COR-L47 (cell line): ENCODE measurements at places on chromosomes 12 and 14.

- peak; percentile 24 for DNase-seq
Observed at GRCh38 chr12:102816816-102817434, 100.1 kb downstream of the PAH start.

- DNase-seq, result no peak
Observed at GRCh38 chr14:77148510-77149231, 7.1 kb upstream of the ZDHHC22 start.

GRCh38 chr12:129687731-129688130 is 216.1 kb downstream of the TMEM132D start:
- DNase-seq, result no peak

- DNase-seq, result peak; percentile 39
Observed at GRCh38 chr12:75900226-75900625, 131.3 kb downstream of the PHLDA1 start.

DNA sequence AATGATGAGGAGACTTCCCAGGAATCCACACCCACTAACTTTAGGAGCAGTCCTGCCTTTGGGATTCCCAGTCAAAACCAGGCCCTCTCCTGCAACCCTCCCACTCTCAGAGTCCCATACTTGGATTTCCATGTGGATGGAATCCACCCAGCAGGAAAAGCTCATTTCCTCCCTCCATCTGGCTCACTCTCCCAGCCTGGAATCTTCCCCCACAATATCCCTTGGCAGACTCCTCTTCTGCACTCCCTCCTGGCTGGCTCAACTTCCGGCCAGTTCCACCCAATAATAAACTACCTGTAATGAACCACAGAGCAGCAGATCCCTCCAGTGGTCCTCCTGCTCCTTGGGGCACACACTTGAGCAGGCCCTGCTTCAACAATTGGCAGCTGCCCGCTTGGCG is 102.8 kb upstream of the EGLN3 start:
- no peak for DNase-seq

GRCh38 chr12:109827566-109828550 is 5.3 kb downstream of the TRPV4 start:
- no peak for DNase-seq

- no peak for DNase-seq
Observed at GRCh38 chr12:42923156-42923555, 333.6 kb upstream of the PRICKLE1 start.

DNA sequence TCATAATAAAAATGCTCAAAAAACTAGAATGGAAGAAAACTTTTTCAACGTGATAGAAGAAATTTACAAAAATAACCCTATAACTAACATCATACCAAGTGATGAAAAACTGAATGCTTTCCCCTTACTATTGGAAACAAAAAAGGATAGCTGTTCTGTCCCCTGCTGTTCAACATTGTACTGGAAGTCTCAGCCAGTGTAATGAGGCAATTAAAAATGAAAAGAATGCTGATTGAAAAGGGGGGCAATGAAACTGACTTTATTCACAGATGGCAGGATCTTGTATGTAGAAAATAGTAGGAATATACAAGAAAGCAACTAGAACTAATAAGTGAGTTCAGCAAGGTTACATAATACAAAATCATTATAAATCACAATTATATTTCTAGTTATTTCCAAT is 337.9 kb upstream of the KITLG start:
- DNase-seq, result no peak

GRCh38 chr14:104953097-104953496 is 25.1 kb downstream of the AHNAK2 start:
- DNase-seq, result no peak

DNA sequence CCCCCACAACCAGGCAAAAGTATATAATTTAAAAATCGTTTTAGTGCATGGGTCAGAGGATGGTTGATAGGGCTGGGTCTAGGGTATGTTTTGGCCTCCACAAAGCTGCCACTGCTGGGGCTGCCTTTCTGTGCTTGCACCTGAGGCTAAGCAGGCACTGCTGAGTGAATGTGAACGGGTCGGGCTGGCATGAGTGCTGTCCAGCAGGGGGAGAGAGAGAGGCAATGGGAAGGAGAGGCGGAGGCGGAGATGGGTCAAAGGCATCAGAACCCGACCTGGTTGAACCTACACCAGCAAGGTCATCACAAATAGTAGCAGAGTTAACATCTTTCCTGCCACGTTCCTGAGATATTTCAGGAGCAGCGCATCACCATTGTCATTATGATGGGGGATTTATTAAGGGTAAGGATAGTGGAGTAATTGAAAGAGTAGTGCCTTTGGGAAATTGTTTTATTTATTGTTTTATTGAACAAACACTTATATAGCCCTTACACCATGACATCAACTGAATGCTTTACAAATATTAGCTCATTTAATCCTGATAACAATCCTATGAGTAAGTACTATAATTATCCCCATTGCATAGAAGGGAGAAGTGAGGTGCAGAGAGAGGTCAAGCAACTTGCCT is 5.8 kb upstream of the NRXN3 start:
- DNase-seq, result peak; percentile 16

DNA sequence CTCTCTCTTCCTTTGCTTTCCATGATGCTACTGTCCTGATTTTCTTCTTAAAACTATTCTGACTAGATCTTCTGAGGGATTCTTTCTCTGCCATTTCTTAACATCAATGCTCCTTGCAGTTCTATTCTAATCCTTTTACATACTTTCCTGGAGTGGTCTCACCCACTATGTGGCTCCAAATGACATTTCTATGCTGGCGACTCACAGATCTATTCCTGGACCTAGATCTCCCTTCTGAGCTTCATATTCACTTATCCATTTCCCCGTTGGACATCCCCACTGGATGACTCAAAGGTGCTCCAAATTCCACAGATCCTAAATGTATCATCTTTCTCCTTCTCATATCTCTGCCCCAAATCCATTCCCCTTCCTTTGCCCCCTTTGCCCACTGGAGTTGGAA is 4.1 kb downstream of the TEP1 start:
- DNase-seq, result no peak

DNA sequence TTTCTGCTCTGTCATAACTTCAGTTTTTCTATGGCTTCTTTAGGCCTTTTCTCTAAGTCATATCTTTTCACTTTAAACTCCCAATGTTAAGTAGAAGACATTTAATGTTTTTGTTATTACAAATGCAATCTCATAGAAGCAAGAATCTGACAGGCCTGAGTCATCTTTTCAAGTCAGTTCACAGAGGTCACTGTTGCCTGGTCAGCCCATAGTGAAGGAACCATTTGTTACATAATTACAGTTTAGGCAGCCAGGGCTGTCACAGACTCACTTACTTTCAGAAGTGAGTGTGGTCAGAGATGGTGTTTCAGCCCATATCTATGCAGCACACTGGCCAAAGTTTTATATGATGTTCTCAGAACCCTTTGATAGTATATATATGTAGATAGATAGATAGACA is 46.5 kb downstream of the CCER1 start:
- DNase-seq, result no peak

GRCh38 chr14:72855913-72856312 is 38.0 kb downstream of the DPF3 start:
- DNase-seq, result no peak

DNA sequence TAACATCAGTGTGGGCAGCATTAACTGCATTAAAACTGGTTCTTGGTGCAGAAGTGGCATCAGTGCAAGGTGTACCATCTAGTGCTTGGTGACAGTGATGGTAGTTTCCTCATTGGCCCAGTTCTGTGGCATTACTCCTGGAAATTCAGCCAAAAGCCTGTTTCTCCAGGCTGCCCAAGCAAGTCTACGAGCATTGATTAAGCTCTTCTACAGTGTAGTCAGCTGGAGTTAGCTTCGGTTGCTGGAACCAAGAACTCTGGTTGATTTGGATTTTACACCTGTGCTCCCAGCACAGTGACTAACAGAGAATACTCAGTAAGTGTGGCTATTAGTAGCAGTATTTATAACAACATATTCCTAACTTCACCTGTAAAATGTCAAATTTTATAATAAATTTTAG is 84.9 kb upstream of the ZDHHC17 start:
- no peak for DNase-seq

DNA sequence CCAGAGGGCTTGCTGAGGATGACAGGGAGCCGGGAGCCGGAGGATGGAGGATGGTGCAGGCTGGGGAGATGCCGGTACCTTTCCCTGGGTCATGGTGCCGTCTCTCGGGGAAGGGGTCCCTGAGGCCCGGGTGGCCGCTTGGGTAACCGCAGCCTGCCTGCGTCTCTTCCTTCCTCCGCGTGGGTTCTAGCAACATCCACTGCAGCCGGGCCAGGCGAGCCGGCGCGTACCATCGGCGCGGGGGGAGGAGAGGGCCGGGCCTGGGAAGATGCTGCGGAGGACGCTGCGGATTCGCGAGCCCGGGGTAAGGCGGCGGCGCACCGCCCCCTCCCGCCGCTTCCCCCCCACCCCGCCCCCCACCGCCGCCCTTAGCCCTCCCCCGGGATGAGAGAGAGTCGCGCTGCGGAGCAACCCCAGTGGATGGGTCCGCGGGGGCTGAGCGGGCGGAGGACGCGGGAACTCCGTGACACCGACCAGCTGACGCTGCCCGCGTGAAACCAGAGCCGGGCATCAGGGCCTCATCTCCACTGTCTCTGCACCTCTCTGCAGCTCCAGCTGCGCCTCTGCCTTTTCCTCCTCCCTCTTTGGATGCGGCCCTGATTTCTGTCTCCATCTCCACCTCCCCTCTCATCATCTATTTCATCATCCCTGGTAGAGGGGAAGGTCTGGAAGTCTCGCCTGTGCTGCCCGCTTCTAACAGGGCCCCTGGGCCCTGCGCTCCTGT is at the start of gene FAIM2:
Gene FAIM2, minus strand, starts transcription at position 201 of the 724 bp plus-strand sequence. Its CDS starts 108 bp downstream, at position 93.
- DNase-seq, result peak; percentile 86

DNA sequence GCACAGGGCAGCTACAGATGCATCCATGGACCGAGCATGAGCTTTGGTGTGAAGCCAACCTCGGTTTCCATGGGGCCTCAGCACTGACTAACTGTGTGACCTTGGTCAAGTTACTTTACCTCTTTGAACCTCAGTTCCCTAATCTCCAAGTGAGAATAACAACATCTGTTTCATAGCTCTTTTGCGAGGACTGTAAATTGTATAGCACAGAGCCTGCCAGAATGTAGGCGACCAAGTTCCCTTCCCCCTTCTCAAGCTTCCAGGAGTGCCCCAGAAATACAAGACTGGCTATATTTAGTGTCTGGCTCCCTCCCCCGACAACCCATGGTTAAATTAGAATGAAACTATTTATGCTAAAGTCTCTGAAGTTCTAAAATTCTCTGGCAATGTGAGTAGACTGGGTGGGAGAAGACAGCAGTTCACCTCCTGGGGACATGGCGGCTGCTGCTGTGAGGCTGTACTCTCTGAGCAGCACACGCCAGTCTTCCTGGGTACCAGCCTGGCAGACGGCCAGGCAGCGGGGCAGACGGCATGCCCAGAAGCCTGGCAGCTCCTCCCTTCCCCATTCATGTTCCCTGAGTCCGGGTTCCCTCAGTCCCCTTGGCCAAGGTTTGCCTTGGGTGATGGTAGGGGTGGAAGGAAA is 22.0 kb upstream of the TMED10 start:
- DNase-seq, result peak; percentile 70

GRCh38 chr12:4311776-4312175 is 9.2 kb upstream of the TIGAR start:
- DNase-seq, result no peak

- DNase-seq, result no peak
Observed at GRCh38 chr12:70365398-70365647, 767 bp upstream of the KCNMB4 start.

- peak; percentile 37 for DNase-seq
Observed at GRCh38 chr14:96187216-96188031, 17.2 kb upstream of the BDKRB2 start.

DNA sequence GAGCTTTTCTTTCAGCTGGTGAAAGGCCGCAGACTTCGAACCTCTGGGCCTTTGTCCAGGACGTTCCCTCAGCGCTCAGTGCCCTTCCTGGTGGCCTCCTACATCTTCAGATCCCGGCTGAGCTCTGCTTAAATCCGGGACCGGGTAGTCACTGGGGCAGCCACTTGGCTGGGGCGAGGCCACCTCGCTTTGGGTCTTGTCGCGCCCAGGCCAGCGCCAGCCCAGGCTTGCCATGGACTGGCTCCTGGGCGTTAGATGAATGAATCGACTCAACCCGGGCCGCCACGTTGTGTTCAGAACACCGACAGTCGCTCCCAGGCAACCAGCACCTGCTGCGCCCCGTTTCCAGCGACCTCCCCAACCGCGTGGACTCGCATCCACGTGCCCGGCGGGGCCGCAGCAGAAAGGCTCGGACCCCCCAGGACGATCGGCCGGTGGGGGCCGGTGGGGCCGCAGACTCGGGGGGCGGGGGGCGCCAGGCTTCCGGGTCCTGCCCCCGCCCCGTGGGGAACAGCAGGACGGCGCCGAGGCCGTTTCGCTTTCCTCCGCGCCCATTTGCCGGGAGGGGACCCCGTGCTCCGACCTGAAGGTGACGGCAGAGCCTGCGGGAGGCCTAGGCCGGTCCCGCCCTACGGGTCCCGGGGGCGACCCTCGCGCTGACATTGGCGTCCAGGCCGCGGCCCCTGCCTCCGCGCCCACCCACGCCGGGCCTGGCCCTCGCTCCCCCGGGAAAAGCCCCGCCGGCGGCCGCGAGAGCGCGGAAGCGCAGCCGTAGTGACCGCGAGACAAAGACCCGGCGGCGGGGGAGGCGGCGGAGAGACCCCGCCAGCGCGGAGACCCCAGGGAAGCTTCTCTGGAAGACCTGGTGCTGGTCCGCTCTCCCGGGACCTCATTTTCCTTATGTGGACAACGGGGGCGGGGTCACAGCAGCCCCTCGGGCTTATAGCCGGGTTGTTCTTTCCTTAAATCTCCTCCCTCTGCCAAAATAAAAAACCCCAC is 37.3 kb upstream of the RCOR1 start:
- peak; percentile 62 for DNase-seq

DNA sequence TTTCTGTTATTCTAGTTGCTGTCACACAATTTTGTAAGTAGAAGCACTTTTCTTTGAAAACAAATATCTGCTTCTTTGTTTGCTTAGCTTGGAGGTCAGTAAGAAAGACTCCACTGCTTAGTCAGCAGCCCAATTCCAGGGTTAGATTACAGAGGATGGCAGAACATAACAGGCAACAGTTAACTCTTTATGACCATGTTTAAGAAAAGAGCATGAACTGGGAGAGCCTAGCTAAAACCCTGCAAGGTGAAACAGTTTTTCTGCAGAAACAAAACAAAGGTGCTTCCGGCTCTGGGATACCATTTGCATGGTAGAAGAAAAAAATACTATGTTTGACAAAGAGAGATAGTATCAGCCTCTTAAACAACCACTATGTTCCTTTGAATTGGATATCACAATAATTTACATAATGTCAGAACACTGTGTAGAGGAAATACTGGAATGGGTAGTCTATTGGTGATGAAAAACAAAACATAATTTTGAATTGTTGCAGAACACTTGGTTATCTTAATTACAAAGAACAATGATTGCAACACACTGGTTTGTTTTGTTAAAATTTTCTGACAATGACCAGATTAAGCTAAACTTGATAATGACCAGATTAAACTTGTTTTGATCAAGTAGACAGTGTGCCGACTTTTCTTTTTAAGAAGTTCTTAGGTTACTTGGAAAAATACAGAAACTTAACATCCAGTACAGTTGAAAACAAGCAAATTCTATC is 22.4 kb upstream of the PPM1H start:
- no peak for DNase-seq

GRCh38 chr14:99930420-99931274 is 134.6 kb upstream of the EVL start:
- no peak for DNase-seq

GRCh38 chr12:116336542-116337065 is 59.1 kb upstream of the MED13L start:
- DNase-seq, result no peak

GRCh38 chr14:92905667-92906066 is 17.3 kb upstream of the CHGA start:
- DNase-seq, result no peak
